CD4-positive, alpha-beta T cell treated with Interleukin-21 for 1 hour (primary cell): ENCODE measurements at places on chromosomes 2 and 18.

DNA sequence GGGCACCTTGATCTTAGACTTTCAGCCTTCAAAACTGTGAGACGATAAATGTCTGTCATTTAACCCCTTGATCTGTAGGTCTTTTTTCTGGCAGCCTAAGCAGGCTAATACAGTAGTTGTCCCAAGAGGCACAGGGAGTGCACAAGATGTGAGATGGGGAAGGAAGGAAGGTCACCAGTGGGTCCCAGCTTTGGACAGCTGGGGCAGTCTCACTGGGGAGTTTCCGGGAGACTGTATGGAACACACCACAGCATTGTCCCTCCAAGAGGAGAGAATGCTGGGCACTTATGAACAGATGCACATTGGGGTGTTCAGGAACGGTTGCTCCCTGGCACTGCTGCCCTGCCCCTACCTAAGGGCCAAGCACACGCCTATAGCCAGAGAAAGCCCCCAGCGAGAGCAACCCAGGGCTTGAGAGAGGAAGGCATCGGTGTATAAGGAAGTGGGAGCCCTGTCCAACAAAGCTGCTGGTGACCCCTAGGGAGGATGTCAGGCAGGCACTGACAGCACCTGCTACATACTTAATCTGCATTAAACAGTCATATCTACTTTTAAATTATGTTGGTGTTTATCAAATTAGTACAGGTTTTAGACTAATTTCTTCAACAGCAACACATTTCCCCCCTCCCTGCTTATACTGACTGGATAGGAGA is 11.6 kb upstream of the NCK2 start:
- no peak for DNase-seq

DNA sequence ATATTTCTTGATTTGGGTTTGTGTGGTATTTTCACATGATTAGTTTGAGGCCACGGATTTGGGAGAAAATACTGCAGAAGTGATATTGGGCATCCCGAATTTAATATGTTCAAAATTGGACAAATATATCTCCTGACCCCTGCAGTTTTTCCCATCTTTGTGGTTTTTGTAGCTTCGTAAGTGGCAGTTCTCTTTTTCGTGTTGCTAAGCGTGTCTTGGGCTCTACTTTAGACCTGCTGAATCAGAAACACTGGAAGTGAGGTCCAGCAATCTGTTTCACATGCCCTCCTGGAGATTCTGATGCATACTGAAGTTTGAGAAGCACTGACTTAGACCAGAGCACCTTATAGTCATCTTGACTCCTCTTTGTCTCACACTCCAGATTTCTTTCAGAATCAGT is 98.3 kb downstream of the EPB41L5 start:
- DNase-seq, result no peak

DNA sequence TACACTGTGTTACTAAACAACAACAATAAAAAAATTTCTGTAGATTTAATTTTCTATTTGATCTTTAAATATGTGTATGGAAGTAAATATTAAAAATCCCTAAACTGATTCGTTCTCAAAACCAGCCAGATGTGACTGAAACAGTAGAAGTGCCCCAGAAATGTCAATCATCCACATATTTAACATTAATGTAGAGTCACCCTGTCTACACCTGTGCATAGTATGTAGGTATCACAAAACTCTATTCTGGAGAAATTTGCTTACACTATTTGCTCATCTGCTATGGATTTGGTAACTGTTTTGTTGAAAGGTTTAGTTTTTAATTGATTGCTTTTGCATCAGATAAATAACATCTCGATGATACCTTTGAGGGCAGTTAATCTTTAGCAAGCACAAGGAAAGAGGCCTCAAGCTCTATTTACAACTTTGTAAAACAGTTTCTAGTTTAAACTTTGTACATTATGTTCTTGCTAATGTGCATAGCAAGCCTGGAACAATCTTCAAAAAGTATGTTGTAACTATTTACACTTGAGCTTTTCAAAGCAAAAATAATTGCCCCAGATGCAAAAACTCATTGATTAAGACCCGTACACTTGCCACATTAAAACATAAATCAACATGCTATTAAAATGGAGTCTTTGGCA is 76.8 kb downstream of the PPP1R1C start:
- DNase-seq, result no peak

GRCh38 chr2:38876407-38876806 is 631 bp downstream of the MORN2 start:
- no peak for DNase-seq

- peak; percentile 1 for DNase-seq
Measured at GRCh38 chr2:168849610-168850009, 40.6 kb downstream of the SPC25 start.

DNA sequence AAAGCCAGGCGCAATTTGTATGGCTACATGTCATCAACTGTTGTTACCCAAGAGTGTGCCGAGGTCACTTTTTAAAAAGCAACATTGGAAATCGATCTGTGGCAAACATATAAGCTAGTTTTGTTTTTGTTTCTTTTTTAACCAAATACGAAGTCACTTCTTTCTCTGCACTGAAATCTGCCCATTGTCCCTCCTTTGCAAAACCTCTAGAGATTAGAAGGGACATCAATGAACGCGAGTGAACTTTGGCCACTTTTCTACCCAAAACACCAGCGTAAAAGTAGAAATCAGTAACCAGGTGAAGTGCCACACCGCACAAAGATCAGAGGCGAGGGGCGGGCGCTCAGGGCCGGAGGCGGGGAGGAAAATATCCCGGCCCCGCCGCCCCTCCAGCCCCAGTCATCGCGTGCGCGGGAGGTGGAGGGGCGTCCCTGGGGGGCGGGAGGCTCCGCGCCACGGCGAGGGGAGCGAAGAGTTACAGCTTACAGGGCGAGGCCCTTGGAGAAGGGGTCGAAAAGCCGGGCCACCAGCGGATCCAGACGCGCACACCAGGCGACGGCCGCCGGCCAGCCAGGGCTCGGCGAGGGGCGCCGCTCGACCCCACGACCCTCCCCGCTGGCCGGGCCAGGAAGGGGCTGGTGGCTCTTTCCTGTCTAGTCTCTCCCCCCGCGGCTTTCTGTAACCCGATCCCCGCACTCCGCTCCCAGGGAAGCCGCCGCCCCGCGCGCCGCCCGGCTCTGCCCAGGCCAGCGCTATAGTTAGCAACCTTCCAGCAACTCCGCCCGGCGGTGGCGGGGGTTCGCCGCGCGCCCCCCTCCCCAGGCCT is 993 bp downstream of the RBMS1 start:
- peak; percentile 64 for DNase-seq

GRCh38 chr2:176704282-176704858 is 435.1 kb downstream of the MTX2 start:
- DNase-seq, result no peak

- DNase-seq, result no peak
Measured at GRCh38 chr2:215556979-215557378, 121.1 kb upstream of the FN1 start.

DNA sequence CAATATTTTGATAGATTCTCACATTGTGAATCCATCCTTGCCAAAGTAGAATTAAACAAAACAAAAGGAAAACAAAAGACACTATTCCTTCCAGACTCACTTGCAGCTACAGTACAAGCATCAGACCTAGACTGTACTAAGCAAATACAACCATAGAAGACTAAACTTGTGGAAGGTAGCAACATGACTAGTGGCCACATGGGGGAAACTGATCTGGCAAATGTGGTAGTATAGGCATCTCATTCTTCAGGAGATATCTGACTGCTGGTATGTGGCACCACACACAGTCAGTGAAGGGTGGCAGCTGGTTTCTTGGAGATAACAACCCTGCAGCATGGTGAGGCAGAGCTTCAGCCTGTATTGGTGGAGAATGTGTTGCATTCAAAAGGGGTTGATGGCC is 81.0 kb upstream of the ACVR2A start:
- no peak for DNase-seq

GRCh38 chr18:11849841-11850634 is 1.2 kb upstream of the CHMP1B start:
- DNase-seq, result peak; percentile 68

- no peak for DNase-seq
Measured at GRCh38 chr18:25247725-25248124, 104.2 kb downstream of the ZNF521 start.

- DNase-seq, result peak; percentile 35
Measured at GRCh38 chr2:230068651-230069055, at the start of gene SLC16A14. Gene SLC16A14, minus strand, starts transcription at chr2:230068924. Its CDS starts 9,572 bp downstream, at chr2:230059352.
